Activated CD4-positive, alpha-beta T cell treated with anti-CD3 and anti-CD28 coated beads, Interleukin-2, amount 10 ng/mL, durations not matched to agents 7 days and 5 days (primary cell): ENCODE measurements at places on chromosomes 3 and 15. TPM values are rescaled to one million over a fixed set of nuclear protein-coding genes. Genes with fewer than 3 reads are reported as not detected.

- no peak overlapping the region for H3K4me3 ChIP-seq
- H3K36me3 ChIP-seq, result no peaks in the 10 kb centered on the region
- peaks cover 10% of the 10 kb centered on the region for H3K27me3 ChIP-seq
- H3K4me1 ChIP-seq, result peaks cover 4% of the 10 kb centered on the region
Observed at GRCh38 chr3:14793126-14793857, 25.5 kb upstream of the FGD5 start.

GRCh38 chr15:50183112-50183794 is 1.3 kb downstream of the SLC27A2 start:
- H3K4me1 ChIP-seq, result peaks cover 39% of the 10 kb centered on the region
- DNase-seq, result peak; percentile 24
- H3K27me3 ChIP-seq, result no peaks in the 10 kb centered on the region

GRCh38 chr3:196079682-196080081 is 2.2 kb downstream of the TFRC start:
- H3K4me1 ChIP-seq, result peaks cover 48% of the 10 kb centered on the region
- no peak for DNase-seq
- no peaks in the 10 kb centered on the region for H3K27me3 ChIP-seq

Gene EFHB
- total RNA-seq, result 1.1 TPM
